ENCODE measurements at places on chromosomes 11 and 22.

DNA sequence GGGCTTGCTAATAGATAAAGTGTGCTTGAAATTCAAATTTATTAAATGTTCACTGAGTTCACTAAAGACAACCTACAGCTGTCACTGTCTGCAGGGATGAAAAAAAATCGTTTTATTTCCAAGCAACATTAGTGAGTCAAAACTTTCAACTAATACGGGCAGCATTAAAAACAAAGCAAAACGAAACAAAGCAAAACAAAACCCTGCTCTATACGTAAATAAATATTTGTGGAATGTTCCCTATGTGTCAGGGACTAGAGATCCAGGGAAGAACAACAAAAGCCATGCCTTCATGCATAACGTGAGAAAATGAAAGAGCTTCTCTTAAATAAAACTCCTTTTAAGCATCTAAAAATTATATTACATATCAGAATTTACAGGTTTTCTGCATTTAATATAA, 553 bp downstream of the NAALAD2 start:
- DNase-seq = no peak

GRCh38 chr11:94519478-94520084, 7.3 kb downstream of the C11orf97 start:
- no peak for DNase-seq

DNA sequence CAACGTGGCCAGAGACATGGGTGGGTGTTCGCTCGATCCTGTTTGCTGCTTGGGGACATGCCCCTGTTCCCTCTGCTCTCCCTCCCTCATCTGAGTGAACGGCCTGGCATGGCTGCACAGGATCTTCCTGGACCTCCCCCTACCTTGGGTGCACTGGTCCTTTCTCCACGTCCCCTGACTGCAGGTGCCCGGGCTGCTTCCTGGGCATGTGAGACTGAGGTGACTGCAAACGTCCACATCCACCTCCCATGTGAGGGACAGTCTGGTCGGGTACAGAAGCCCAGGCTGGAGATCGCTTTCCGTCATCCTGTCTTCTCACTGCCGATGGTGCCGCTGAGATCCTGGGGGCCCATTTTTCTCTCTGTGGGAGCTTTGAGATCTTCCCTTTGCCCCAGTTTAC, 11.8 kb downstream of the SULT4A1 start:
- DNase-seq = peak; percentile 7

GRCh38 chr11:66333896-66334604, 2.2 kb downstream of the RIN1 start:
- no peak for DNase-seq

DNA sequence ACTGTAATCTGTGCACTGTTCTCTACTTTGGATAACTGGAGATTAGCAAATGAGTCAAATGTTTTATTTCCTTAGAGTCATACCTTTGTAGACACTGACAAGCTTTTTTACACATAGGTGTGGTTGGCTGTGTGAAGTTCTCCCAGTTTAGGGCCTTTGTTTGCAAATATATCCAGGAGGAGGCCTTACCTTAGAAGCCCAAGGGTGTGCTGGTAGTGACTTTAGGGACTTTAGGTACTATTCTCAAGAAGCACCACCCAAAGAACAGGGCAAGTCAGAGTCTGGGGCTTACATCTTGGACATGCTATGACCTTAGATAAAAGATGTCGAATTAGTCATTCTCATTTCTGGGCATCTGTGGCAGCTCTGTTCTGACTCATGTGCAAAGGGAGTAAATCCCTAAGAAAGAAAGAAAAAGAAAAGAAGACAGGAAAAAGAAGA, 4.8 kb upstream of the FAR1 start:
- DNase-seq = no peak

- no peak for DNase-seq
Observed at GRCh38 chr22:48405741-48406140, 1421.9 kb downstream of the BRD1 start.

DNA sequence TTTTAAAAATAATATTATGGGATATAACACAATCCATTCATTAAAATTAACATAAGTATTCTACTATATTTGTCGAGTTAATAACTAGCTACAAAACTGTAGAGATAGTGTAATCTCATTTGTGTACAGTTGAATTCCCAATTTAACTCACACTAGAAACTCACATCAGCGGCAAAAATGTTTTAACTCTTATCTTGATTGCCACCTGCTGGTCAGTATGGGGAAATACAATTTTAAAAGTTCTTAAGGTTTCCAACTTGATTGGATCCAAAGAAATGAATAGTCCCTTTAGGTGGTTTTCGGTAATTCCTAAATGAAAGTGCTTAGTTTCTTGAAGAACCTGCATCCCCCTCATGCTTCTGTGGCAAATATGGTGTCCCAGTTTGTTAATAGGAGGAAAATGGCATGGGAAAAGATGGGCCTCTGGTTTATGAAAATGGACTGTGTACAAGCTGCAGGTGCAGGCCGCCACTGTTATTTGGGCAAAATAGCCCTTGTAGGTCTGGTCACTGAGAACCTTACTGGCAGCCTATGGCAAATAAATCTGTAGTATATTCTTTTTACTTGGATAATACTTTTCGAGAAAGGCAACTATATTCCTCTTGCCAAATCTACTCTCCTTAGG, 33.7 kb upstream of the SLC17A6 start:
- DNase-seq = no peak

DNA sequence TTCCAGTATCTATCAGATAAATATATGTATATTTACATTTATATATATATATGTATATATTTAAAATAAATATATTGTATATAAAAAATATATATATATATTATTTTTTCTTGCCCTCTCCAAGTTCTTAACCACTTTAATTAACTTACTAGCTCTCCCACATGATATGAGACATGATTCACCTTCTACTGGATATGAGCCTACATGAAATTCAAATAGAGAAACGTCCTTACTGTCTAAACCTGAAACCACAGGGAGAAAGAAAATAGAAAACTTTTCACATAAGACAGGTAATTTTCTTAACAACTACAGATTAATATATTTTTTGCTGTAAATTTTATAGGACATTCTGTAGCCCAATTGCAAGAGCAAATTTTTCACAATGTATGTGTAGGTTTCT, 391.6 kb downstream of the ETS1 start:
- DNase-seq = no peak

DNA sequence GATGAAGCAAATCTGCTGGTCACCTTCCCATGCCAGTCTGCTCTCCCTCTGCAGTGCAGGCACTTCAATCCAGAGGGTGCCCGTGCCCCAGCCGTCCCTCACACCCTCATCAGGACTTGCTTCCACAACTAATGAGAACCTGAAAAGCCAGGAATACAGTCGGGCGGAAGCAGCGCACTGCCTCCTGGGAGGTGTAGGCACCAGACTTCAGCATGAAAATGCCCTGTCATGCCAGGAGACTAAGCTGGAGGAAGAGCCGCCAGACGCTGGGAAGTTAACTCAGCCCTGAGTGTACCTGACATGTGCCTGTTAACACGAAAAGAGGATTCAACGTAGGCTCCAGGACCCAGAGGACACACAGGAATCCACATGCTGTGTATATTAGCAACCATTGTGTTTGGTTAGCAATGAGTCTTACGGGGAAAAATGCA, 40.1 kb upstream of the FLI1 start:
- no peak for DNase-seq

DNA sequence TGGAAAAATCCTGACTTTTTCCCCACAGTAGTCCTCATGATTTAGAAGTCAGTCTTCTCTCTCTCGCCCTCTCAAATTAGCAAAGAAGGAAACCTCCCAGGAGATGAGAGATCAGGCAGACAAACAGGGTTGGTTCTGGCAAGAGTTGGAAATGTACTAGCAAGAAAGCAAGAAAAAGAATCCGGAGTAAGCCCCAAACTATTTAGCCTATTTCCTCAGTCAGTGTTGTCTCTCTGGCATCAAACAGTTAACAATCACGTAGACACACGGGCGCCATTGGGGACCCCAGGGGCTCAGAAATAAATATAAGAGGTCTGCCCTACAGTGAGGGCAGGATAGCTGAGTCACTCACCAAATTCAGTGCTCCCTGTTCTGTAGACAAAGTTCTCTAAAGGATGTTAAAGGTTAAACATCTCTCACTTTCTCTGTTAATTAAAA, 4.7 kb downstream of the C11orf52 start:
- DNase-seq = no peak

- DNase-seq = no peak
Observed at GRCh38 chr22:48167238-48167637, 1404.8 kb downstream of the TBC1D22A start.

GRCh38 chr11:18394928-18395734, 768 bp downstream of the LDHA start:
- DNase-seq = peak; percentile 31

DNA sequence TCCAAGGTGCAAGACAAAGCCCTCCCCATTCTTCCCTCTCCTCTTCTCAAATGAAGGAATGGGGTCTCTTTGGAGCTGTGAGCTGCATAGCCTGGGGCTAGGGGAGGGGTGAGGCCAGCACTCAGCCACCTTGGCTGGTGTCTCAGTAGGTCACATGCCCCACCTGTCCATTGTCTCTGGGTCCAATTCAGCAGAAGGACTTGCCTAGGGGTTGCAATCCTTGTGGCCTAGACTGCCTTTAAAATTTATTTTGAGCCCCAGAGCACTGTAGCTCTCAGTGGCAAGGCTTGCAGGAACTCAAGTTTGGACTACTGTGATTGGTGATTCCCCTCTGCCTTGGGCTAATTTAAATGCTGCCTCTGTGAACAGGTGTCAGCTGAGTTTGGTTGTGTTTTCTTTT, 336.7 kb downstream of the DDX10 start:
- no peak for DNase-seq

- no peak for DNase-seq
Observed at GRCh38 chr22:42905702-42906183, 48.7 kb upstream of the ARFGAP3 start.

DNA sequence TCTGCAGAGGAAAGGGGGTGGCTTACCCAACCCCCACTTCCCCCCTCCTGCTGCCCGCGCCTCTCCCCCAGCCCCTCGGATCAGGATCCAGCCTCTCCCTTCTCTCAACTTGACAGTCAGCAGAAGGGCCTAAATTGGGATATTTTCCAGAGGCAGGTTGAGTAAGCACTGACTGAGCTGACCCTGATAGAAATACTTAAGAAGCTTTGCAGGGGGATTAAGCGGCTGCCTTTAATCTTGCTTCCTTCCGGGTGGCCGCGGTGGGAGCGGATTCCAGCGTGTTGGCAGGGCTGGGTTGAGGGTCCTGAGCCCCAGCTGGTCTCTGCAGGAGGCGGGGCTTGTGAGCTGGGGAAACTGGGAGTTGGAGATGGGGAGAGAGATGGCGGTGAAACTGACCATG, 445.2 kb downstream of the NTM start:
- no peak for DNase-seq

GRCh38 chr11:63511048-63511748, 5.3 kb downstream of the LGALS12 start:
- DNase-seq = no peak

DNA sequence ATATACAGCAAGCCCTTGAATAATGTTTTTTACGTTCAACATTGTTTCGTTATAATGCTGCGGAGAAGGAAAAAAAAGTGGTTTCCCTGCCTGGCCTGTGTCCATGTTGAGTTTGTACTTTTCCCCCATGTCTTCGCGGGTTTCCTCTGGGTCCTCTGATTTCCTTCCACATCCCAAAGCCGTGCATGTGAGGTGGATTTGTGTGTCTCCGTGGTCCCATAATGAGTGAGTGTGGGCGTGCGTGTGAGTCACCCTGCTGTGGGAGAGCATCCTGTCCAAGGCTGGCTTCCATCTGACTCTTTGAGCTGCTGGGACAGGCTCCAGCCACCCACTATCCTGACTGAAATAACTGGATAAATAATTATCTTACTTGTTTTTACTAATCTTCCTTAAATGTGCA, 29.6 kb upstream of the SNX19 start:
- no peak for DNase-seq

DNA sequence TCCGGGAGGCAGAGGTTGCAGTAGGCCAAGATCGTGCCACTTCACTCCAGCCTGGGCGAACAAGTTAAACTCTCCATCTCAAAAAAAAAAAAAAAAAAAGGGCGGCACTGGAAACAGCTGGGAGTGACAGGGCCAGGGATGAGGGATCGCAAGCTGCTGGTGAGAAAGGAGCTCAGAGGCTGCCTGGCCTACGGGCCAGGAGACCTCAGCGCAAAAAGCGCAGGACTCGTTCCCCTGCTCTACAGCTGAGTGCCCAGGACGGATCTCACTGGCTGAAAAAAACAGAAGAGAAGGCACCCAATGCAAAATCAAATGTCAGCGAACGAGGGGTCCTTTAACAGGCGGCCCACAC, 650 bp upstream of the NUP50 start:
- DNase-seq = peak; percentile 23

- no peak for DNase-seq
Observed at GRCh38 chr11:88378422-88379066, 41.0 kb upstream of the CTSC start.

DNA sequence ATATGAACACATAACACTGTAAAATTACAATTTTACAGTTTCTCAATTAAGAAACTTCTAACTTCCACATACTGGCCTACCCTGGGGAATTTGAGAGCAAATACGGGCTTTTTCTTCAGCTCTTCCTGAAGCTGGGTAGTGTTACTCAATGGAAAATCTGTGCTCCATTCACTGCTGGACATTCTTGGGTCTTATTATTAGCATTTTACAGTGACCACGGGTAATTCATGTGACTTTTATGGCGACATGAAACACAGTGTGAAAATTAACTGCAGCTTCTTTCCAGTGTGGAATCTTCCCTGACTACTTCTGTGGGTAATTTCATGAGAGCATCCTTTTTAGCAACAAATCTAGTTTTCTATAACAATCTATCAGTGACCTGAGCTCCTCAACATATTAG, 423.7 kb upstream of the ANO5 start:
- DNase-seq = no peak
